ENCODE measurements at places on chromosomes 2 and 18. TPM values are rescaled to one million over a fixed set of nuclear protein-coding genes. Genes with fewer than 3 reads are reported as not detected.
A peak's percentile ranks its signal among the peaks of the same experiment; 100 is the strongest.

DNA sequence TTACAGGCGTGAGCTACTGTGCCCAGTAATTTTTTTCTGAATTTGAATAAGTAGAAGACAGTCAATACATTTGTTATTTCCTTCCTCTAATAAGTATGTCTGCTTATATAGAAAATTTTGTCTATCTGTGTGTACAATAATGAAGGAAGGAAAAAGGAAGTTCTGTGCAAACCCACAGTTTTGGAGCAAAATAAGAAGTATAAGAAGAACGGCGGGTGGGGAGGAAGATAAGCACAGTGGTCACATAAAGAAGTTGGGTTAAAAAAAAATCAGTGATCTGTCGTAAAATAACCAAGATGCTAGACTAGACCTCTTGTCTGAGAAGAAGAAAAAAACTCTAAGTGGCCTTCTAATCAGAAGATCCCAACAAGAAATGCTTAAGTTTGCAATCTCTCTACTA lies 20.2 kb downstream of the MGAT4A start:
- no peaks in the 10 kb centered on the region for H3K27me3 ChIP-seq
- H3K27ac ChIP-seq, result no peak overlapping the region
- DNase-seq, result no peak
- no peaks in the 10 kb centered on the region for H3K4me1 ChIP-seq
- no peak overlapping the region for H3K4me3 ChIP-seq

DNA sequence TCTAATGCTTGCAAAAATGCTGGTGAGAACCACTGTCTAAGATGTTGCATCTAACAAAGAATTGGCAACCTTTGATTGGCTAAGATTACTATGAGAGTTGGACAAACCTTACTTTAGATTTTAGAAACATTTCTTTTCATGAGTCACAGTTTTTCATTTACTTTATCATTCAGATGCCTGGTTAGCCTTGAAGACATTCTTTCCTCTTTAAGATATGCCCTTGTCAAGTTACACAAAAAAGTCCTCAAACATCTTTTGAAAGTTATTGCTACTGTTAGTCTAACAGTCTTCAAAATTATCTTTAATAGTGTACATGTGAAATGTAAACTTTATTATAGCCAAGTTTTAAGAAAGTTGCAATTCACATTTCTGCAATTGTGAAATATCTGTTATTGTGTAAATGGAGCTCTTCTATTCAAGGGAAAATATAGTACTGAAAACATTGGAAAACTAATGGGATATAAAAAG lies 276.3 kb downstream of the RND3 start:
- no peak overlapping the region for H3K4me3 ChIP-seq
- no peaks in the 10 kb centered on the region for H3K27me3 ChIP-seq
- H3K36me3 ChIP-seq, result no peaks in the 10 kb centered on the region
- DNase-seq, result no peak
- no peak overlapping the region for H3K27ac ChIP-seq

GRCh38 chr2:60849187-60849586 lies 32.2 kb upstream of the REL start:
- H3K27ac ChIP-seq, result no peak overlapping the region
- no peaks in the 10 kb centered on the region for H3K36me3 ChIP-seq
- H3K4me1 ChIP-seq, result no peaks in the 10 kb centered on the region
- peaks cover 17% of the 10 kb centered on the region for H3K27me3 ChIP-seq

GRCh38 chr2:138029276-138029675 lies 65.0 kb downstream of the HNMT start:
- no peak for DNase-seq
- H3K27ac ChIP-seq, result no peak overlapping the region
- peaks cover 4% of the 10 kb centered on the region for H3K4me1 ChIP-seq
- H3K27me3 ChIP-seq, result no peaks in the 10 kb centered on the region
- no peak overlapping the region for H3K4me3 ChIP-seq
- no peaks in the 10 kb centered on the region for H3K36me3 ChIP-seq

DNA sequence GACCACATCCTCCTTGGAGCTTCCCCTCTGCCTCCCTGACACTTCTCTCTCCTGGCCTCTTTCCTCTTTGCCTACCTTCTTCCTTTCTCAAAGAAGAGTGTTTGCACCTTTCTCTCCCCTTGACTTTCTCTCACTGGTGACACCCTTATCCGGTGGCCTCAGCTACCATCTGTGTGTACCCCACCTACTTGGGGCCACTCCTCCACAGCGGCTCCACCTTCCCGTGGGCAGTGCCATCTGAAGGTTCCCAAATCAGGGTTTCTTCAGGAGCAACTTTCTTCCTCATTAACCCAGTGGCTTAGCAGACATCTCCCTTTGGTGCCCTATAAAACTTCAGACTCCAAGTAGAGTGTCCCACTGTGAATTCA lies 5.3 kb upstream of the NCL start:
- 0 out of 2 replicates have a peak, but pooled peaks cover 6% of the 10 kb centered on the region for H3K4me1 ChIP-seq
- H3K36me3 ChIP-seq, result no peaks in the 10 kb centered on the region
- H3K27ac ChIP-seq, result no peak overlapping the region
- peaks cover 5% of the 10 kb centered on the region for H3K27me3 ChIP-seq
- H3K4me3 ChIP-seq, result no peak overlapping the region

- no peaks in the 10 kb centered on the region for H3K27me3 ChIP-seq
- H3K4me1 ChIP-seq, result peaks cover 29% of the 10 kb centered on the region
- DNase-seq, result no peak
- no peak overlapping the region for H3K4me3 ChIP-seq
- H3K36me3 ChIP-seq, result peaks cover 12% of the 10 kb centered on the region
Measured at GRCh38 chr18:77013811-77014521, 118.6 kb downstream of the MBP start.

DNA sequence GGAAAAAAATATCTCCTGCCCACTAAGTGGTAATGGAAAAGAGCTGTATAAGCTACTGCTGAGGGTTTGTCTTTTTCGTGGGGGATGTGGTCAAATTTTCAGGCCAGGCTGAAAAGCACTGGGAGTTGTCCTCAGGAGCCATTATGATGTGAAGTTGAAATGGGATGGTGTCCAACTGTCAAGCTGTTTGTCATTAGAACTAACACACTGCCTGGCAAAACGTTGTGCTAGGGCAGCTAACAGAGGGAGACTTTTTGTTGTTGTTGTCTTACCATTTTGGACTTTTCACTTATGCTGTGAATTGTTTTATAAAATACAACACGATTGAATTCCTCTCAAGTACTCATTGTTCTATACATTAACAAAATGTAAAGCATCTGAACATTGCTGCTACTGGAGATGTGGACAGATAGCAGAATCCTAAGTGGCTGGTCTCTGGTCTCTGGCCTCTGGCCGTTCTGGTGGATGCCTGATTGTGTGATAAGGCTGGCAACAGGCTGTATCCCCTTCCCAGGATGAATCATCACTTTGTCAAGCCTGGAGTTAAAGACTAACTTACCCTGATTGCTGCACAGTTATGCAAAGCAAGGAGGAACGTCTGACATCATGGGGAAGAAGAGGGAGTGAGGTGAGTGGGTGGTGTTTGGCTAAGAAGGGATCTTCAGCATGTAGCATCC lies 2.3 kb downstream of the MYO1B start:
- H3K4me3 ChIP-seq, result peak overlapping the region; percentile 83
- no peaks in the 10 kb centered on the region for H3K36me3 ChIP-seq
- peaks cover 59% of the 10 kb centered on the region for H3K4me1 ChIP-seq
- no peaks in the 10 kb centered on the region for H3K27me3 ChIP-seq
- DNase-seq, result no peak
- no peak overlapping the region for H3K27ac ChIP-seq

GRCh38 chr2:10123281-10123680 lies 742 bp downstream of the RRM2 start:
- H3K4me1 ChIP-seq, result peaks cover 36% of the 10 kb centered on the region
- peak overlapping the region; percentile 17 for H3K27ac ChIP-seq
- peak overlapping the region; percentile 91 for H3K4me3 ChIP-seq

- H3K4me1 ChIP-seq, result peaks cover 4% of the 10 kb centered on the region
- H3K27ac ChIP-seq, result peak overlapping the region; percentile 63
- no peak overlapping the region for H3K4me3 ChIP-seq
Measured at GRCh38 chr2:52810460-52810859, 957.1 kb upstream of the CHAC2 start.

DNA sequence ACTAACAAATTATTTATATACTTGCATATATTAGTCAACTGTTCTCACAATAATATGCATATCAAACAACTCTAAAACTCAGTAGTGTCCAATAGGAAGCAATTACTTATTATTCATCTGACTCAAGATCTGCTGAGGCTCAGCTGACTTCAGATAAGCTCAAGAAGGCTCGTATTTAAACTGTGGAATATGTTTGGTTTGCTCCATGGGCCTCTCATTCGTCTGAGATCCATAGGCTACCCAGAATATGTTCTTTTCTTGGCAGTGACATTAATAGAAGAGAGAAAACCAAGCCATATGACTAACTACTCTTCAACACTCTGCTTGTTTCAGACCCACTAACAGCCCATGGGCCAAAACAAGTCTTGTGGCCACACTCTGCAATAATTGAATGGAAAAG lies 107.7 kb upstream of the MAP2 start:
- peaks cover 8% of the 10 kb centered on the region for H3K36me3 ChIP-seq
- DNase-seq, result no peak
- H3K4me1 ChIP-seq, result peaks cover 31% of the 10 kb centered on the region
- no peaks in the 10 kb centered on the region for H3K27me3 ChIP-seq
- H3K4me3 ChIP-seq, result no peak overlapping the region

DNA sequence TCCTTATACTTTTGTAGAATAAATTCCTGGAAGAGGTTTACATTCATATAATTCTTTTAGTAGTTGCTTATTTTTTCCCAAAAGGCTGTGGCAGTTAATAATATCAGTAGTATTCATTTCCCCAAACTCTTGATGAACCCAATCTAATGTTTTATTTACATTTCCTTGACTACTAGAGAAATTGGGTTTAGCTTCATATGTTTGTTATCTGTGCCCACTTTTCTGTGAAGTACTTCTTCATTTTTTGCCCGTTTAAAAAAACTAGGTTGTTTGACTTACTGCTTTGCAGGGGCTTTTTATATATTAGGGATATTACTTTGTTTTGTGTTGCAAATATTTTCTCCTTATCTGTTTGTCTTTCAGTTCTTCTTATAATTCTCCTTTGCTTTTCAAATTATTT lies 17.2 kb downstream of the RALB start:
- no peak overlapping the region for H3K4me3 ChIP-seq
- peaks cover 7% of the 10 kb centered on the region for H3K4me1 ChIP-seq
- H3K27ac ChIP-seq, result no peak overlapping the region
- no peak for DNase-seq
- peaks cover 9% of the 10 kb centered on the region for H3K36me3 ChIP-seq
- no peaks in the 10 kb centered on the region for H3K27me3 ChIP-seq

DNA sequence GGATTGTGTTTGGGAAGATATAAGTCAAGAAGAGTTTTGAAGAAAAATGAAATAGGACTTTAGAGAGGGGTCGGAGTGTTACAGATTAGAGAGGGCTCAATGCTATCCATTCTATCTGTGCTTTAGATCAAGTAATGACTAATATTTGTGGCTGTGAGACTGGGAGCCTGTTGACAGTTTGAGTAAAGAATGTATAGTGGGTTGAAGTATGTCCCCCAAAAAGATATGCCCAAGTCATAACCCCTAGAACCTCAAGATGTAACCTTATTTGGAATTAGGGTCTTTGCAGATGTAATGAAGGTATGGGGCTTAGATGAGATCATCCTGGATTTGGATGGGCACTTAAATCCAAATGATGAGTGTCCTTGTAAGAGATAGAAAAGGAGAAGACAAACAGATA lies 55.3 kb upstream of the SERPINE2 start:
- H3K4me1 ChIP-seq, result peaks cover 12% of the 10 kb centered on the region
- no peak overlapping the region for H3K27ac ChIP-seq
- H3K4me3 ChIP-seq, result no peak overlapping the region
- no peaks in the 10 kb centered on the region for H3K36me3 ChIP-seq

DNA sequence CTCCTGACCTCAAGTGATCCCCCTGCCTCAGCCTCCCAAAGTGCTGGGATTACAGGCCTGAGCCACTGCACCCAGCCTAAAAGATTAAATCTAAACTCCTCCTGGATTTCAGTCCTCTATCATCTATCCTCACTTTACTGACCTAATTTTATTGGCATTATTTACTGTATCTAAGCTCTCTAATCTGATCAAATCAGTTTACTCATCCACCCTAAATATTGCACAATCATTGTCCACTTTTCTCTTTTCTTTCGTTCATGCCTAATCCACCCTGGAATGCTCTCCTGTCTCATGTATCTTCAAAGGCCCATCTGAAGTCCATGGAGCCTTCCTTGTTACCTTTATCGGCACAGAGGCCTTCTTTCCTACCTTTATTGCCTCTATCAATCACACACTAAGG lies 31.6 kb upstream of the GPR155 start:
- H3K36me3 ChIP-seq, result peaks cover 13% of the 10 kb centered on the region
- no peak overlapping the region for H3K4me3 ChIP-seq
- no peak for DNase-seq
- H3K27me3 ChIP-seq, result peaks cover 6% of the 10 kb centered on the region
- no peak overlapping the region for H3K27ac ChIP-seq

- peaks cover 51% of the 10 kb centered on the region for H3K36me3 ChIP-seq
- no peak overlapping the region for H3K27ac ChIP-seq
- no peaks in the 10 kb centered on the region for H3K4me1 ChIP-seq
- no peaks in the 10 kb centered on the region for H3K27me3 ChIP-seq
Measured at GRCh38 chr2:159737292-159737916, 25.1 kb downstream of the MARCHF7 start.

DNA sequence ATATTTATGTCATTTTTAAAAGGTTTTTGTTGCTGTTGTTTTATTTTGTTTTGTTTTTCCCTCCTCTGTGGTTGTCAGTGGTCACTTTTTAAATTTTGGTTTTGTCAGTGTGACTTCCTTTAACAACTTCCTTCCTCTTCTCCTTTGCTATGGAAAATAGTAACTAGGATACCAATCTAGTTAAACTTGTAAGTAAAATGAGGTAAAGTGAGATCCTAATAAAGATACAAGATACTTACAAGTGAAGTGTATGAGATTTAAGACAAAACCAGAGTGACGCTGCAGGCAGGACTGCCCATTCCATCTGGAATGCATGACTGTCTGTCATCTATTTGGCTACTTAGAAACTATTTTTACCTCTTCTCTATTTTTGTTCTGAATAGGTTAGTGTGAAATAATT lies 30.6 kb upstream of the CREB1 start:
- no peaks in the 10 kb centered on the region for H3K36me3 ChIP-seq
- H3K27me3 ChIP-seq, result peaks cover 3% of the 10 kb centered on the region
- H3K4me1 ChIP-seq, result peaks cover 37% of the 10 kb centered on the region
- DNase-seq, result no peak
- H3K27ac ChIP-seq, result peak overlapping the region; percentile 9

DNA sequence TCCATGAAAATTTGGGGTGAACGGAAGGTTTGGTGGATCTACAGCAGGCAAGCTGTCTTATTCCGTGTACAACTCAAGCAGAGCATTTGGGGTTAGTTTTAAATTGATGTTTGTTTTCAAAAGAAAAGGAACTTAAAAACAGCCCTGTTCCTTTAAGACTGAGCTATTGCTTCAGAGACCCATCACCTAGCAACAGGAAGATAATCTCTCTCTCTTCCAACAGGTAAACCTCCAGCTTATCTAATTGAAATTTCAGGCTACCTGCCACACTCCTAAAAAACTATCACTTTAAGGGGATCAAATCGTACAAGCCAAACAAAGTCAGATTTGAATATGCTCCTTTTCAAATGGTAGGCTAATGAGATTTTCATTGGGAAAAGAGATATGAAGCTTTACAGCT lies 101.8 kb downstream of the RNF152 start:
- H3K27me3 ChIP-seq, result no peaks in the 10 kb centered on the region
- H3K4me3 ChIP-seq, result no peak overlapping the region
- peaks cover 11% of the 10 kb centered on the region for H3K4me1 ChIP-seq
- peaks cover 17% of the 10 kb centered on the region for H3K36me3 ChIP-seq

- no peak overlapping the region for H3K27ac ChIP-seq
- no peak for DNase-seq
- H3K36me3 ChIP-seq, result no peaks in the 10 kb centered on the region
- H3K4me1 ChIP-seq, result peaks cover 8% of the 10 kb centered on the region
- no peak overlapping the region for H3K4me3 ChIP-seq
Measured at GRCh38 chr2:113240915-113241911, 37.5 kb downstream of the PAX8 start.

The UGT1A10 gene
- total RNA-seq, result 0.11 TPM

The CABYR gene
- 19.3 TPM for total RNA-seq

The DNAJC5G gene
- 0.18 TPM for total RNA-seq

The BOD1L2 gene
- total RNA-seq, result not detected

The CHST10 gene
- total RNA-seq, result 24.4 TPM

The ASB18 gene
- total RNA-seq, result not detected

The DSG4 gene
- total RNA-seq, result not detected

The CTLA4 gene
- total RNA-seq, result not detected

The DSG2 gene
- 117 TPM for total RNA-seq
